IMR-90 (cell line): ENCODE measurements at places on chromosomes 13 and 19. TPM values are rescaled to one million over a fixed set of nuclear protein-coding genes. Genes with fewer than 3 reads are reported as not detected.

- no peak for DNase-seq
Measured at GRCh38 chr19:5804516-5805461, at the start of gene NRTN. NRTN (plus strand) TSS chr19:5805067; CDS start chr19:5824166, 19,099 bp downstream.

Gene NEK5
- under 0.01 TPM in 1 of 2 replicates, not detected in the other for total RNA-seq

Gene VSTM2B
- total RNA-seq = not detected in 2 replicates

DNA sequence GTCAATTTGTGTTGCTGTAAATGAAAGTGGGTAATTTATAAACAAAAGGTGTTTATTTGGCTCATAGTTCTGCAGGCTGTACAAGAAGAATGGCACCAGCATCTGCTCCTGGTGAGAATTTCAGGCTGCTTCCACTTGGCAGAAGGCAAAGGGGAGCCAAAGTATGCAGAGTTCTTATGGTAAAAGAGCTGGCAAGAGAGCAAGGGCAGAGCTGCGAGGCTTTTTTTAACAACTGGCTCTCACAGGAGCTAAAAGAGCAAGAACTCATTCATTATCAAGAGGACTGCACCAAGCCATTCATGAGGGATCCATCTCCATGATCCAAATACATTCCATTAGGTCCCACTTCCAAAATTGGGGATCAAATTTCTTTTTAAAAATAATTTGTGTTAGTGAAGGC is 1712.7 kb downstream of the SLITRK5 start:
- no peak for DNase-seq

DNA sequence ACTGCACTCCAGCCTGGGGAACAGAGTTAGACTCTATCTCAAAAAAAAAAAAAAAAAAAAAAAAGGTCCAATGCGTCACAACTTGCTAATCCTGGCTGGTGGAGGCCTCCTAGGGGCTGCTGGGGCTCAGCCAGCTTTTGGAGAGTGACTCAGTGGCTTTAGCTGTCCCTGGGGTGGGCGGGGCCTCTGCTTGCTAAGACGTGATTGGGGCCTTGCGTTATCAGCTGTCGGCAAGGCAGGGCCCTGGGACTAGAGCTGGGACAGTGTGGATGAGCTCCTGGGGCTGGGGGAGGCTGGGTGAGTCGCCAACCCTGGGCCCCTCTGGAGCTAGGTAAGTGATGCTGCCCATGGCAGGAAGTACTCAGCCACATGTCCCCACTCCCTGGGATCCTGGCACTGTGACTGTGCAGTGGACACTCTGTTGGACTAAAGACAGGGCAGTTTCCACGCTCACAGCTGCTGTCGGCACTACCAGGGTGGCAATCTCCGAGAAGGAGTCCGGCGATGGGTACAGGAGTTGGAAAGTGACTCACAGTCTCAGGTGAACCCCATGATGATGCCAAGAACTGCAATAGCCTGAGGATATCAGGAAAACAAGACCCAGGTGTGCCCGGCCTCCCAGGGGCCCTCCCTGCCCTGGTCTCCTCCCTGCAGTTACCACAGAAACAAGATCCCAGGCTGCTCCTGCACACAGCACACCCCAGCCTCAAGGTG is 32.2 kb downstream of the F2RL3 start:
- DNase-seq = peak; percentile 88

DNA sequence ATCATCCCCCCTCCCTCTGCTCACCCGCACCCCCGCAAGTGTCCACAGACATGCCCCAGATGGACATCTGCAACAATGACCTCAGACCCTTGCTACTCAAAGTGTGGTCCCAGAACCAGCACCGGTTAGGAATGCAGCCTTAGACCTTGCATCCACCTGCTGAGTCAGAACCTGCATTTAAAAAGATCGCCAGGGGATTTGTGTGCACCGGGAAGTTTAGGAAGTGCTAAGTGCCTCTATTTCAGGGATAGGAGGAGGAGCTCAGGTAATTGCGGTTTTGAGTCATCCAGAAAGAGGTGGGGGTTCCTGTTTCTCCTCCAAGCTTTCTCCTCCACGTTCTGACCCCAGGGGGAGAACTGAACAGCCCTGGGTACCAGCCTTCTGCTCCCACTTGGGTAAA is 46.2 kb downstream of the CACNA1A start:
- DNase-seq = no peak

DNA sequence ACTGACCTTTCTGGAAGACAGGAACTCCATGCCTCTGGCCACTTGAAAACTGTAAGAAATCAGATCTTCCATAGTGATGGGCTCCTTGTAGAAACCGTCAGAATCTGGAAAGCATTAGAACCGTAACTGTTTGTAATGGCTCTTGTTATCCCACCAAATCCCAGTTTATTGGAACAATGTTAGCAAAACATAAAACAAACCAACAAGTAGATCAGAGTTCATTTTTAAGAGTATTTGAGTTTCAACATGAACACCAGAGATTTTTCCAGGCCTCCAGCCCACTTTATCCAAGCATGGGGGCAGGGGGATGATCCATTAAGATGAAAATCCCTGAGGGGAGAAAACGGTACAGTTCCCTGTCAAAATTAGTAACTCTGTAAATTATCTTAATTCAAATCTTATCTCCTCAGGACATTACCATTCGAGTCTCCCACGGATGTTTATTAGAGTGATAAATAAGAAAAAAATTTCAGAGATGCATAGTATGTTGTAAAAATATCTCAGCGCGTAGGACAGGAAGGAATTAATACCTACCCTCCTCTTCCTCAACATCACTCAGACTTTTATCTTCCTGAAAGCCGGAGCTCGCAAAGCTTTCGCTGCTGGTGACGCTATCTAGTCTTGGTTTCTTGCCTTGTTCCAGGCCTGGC is 172.5 kb downstream of the FLT1 start:
- peak; percentile 42 for DNase-seq

GRCh38 chr19:19297759-19298158 is 22.6 kb downstream of the SUGP1 start:
- no peak for DNase-seq

- no peak for DNase-seq
Measured at GRCh38 chr13:40368127-40368891, 298.1 kb downstream of the FOXO1 start.

- DNase-seq = no peak
Measured at GRCh38 chr19:47437500-47437899, 18.2 kb upstream of the MEIS3 start.

DNA sequence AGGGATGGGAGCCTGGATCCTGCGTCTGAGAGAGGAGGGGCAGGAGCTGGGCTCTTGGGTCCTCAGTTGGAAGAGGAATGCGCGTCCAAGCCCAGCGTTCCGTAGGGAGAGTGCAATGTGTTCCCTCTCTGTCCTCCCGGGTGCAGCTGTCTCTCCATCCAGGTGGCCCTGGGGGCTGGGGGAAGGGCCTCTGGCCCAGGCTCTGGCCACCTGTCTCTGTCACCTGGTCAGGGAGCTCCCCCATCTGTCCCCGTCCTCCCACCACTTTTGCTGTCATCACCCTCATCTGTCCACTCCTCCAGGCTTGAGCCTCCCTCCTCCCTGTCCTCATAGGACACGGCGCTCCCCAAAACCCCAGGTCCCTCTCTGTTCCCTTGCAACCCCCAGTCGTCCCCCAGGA is 3.7 kb upstream of the SBK2 start:
- DNase-seq = no peak

Gene ZNF83
- 36.9 and 42.8 TPM in 2 replicates for total RNA-seq

GRCh38 chr13:35469806-35470525 is 6.5 kb downstream of the MAB21L1 start:
- DNase-seq = no peak

Gene MYPOP
- 0.28 and 0.36 TPM in 2 replicates for total RNA-seq

Gene ZNF846
- 5.3 and 6.5 TPM in 2 replicates for total RNA-seq

Gene PALM3
- under 0.01 and 0.18 TPM in 2 replicates for total RNA-seq

- no peak for DNase-seq
Measured at GRCh38 chr13:29572575-29572974, 22.9 kb downstream of the SLC7A1 start.

GRCh38 chr19:12880551-12881171 is 588 bp downstream of the DNASE2 start:
- peak; percentile 6 for DNase-seq

DNA sequence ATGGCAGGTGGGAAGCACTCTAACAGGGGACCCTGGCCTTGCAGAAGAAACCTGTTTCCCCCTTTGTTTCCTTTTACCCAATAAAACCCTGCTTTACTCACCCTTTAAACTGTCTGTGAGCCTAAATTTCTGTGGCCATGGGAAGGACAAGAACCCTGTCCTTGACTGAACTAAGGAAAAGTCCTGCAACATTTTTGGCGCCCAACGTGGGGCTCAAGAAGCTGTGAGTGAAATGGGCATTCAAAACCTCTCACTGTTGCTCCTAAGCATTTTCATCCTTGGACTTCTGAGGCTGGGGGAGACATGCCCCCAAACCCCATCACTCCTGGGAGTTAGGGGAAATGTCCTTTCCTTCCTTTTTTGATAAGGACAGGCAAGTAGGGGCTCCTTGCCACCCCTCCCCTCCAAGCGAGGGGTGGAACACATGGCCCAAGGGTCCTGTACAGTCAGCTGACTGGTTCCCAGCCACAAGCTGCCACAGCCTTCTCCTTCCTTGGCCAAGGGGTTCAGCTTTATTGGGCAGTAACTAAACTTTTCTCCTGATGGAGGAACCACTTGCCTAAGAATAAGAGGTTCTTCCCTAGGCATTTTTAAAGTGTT is 381.6 kb downstream of the KLF5 start:
- DNase-seq = no peak

- DNase-seq = peak; percentile 7
Measured at GRCh38 chr13:20499986-20500385, 25.7 kb downstream of the CRYL1 start.

GRCh38 chr13:52160506-52160905 is 1.1 kb upstream of the NEK3 start:
- no peak for DNase-seq

Gene PLVAP
- not detected in 2 replicates for total RNA-seq

Gene ZNF835
- not detected in 2 replicates for total RNA-seq

- DNase-seq = no peak
Measured at GRCh38 chr19:50191216-50191615, 12.2 kb upstream of the MYH14 start.

Gene ZNF208
- total RNA-seq = not detected in 2 replicates

GRCh38 chr13:40141859-40142555 is 486.5 kb downstream of the COG6 start:
- no peak for DNase-seq

- DNase-seq = no peak
Measured at GRCh38 chr19:52188822-52189734, 774 bp upstream of the PPP2R1A start.

- DNase-seq = no peak
Measured at GRCh38 chr19:34243876-34244578, 10.3 kb upstream of the GARRE1 start.

GRCh38 chr13:113338451-113338850 is 25.5 kb downstream of the GRTP1 start:
- DNase-seq = no peak

DNA sequence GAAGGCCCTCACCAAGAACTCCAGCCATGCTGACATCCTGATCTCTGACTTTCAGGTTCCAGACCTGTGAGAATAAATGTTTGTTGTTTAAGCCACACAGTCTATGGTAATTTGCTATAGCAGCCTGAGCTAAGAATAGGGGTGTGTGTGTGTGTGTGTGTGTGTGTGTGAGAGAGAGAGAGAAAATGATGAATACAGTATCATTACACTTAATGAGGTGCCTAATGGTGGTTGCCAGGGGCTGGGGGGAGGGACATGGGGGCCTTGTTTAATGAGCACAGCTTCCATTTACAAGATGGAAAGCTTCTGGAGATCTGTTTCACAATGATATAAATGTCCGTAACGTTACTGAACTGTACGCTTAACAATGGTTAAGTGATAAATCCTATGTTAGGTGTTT is 53.8 kb upstream of the LATS2 start:
- no peak for DNase-seq

GRCh38 chr13:32838945-32839344 is 177.3 kb upstream of the KL start:
- DNase-seq = peak; percentile 59

DNA sequence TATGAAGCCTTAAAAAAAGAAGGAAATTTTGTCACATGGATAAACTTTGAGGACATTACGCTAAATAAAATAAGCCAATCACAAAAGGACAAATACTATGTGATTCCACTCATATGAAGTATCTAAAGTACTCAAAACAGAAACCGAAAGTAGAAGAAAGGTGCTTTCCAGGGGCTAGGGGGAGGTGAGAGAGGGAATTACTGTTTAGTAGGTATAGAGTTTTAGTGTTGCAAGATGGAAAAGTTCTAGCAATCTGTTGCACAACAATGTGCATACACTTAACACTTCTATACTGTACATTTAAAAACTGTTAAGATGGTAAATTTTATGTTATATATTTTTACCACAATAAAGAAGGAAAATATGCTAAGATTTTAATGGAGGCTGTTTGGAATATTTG is 83.0 kb downstream of the POLR1D start:
- no peak for DNase-seq

Gene ADPRHL1
- 0.28 and 0.36 TPM in 2 replicates for total RNA-seq

Gene ATXN8OS
- total RNA-seq = not detected in 2 replicates

DNA sequence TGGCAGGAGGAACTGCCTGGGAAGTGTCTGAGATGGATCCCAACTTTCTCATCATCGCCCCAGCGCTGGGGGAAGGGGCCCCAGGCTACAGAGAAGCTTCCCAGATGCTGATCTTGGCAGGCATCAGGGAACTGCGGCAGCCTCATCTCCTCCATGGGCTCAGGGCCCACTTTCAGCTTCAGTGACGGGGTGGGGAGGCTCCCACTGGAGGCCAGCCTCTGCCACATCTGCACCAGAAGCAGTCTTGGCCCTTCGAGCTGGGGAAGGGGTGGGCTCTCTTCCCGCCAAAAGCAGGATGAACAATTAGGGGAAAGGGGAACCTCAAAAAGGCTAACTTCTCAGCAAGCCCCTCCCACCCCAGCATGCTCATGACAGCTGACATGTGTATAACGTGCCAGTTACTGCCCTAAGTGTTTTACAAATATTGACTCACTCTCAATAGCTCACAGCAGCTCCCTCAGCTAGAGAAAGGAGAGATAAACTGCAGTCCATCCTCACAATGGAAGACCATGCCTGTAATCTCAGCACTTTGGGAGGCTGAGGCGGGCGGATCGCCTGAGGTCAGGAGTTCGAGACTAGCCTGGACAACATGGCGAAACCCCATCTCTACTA is 7.1 kb upstream of the S1PR2 start:
- peak; percentile 91 for DNase-seq

DNA sequence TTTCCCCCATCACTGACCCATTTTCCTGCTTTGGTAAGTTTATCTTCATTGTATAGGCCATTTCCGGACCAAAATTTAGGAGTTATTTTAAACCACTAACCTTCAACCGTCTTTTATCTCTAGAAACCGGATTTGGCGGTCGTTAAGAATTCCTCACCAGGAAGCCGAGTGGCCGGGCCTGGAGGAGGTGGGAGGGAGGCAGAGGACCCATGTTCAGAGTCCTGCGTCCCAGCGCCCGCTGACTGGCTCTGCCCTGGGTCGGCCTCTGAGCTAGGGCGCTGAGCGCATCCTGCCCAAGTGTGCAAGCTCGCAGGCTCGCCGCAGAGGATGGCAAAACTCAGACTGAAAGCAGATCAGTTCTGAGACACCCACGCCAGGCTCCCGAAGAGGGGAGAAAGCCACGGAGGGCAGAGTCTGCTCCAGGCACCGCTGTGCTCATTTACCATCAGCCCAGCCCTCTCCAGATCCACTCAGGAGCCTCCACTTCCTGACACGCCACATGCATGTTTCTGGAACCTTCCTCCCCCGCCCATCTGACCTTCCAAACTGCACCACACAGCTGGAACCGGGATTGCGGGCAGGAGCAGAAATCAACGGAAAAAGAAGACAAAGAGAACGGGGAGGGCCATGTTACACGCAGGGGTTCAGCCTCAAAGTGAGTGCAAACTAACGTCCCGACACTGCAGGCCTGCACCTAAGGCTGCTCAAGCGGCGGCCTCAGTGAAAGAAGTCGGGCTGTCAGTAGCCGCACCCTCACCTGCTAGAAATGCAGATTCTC is 8.3 kb downstream of the COL4A1 start:
- no peak for DNase-seq

Gene NTF4
- total RNA-seq = 0.18 TPM in 1 of 2 replicates, not detected in the other

Gene OR7C1
- total RNA-seq = not detected in 2 replicates

- no peak for DNase-seq
Measured at GRCh38 chr13:105969761-105970160, 565.7 kb downstream of the EFNB2 start.
